Pancreas (tissue), 10 donors: ENCODE measurements at places on chromosomes 12 and 14. TPM values are rescaled to one million over a fixed set of nuclear protein-coding genes. Genes with fewer than 3 reads are reported as not detected.

- peak; percentile 96 for DNase-seq
- H3K27ac ChIP-seq: peak within 1 kb of the TSS; percentile 77
- H3K27me3 ChIP-seq: no peaks in the 10 kb centered on the region
- peaks cover 7% of the 10 kb centered on the region for H3K4me1 ChIP-seq
- peak within 1 kb of the TSS; percentile 57 for H3K4me3 ChIP-seq
These were observed at the start of gene PARP11 for GRCh38 chr12:3872800-3873636. Gene PARP11 (minus strand): TSS chr12:3873399. CDS start chr12:3873229, 170 bp downstream.

DNA sequence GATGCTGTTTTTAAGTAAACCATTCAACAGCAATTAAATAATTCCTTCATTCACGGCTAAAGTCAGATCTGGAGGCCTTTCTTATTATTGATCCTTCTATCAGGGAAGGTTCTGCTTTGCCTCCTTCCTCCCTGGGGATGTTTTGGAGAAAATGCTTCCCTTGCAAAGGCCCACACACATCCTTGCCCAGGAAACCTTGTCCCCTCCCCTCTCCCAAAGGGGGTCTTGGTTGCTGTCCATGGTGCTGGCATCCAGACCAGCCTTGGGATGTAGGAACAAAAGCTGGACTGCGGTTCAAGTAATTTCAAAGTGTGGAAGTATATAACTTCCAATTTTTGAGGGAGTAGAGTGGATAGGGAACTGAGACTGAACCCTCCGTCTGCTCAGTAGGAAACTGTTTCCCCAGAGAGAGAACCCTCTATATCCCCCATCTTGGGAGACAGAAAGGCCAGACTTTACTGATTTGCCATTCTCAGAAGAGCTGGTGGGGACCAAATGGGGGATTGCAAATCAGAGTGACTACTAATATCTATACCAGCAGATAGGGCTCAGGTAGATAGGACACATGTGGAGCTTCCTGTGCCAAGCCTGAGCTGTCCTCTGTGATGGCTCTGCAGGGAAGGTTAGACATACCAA lies 5.6 kb downstream of the MARCHF9 start:
- H3K4me3 ChIP-seq: no peak overlapping the region
- no peak for DNase-seq
- H3K4me1 ChIP-seq: peaks cover 5% of the 10 kb centered on the region
- no peaks in the 10 kb centered on the region for H3K36me3 ChIP-seq

GRCh38 chr12:55720071-55720564 lies at the start of gene RDH5:
Gene RDH5 (plus strand): TSS chr12:55720393. CDS start chr12:55721185, 792 bp downstream.
- no peaks in the 10 kb centered on the region for H3K36me3 ChIP-seq
- DNase-seq: peak; percentile 85
- H3K4me3 ChIP-seq: no peak within 1 kb of the TSS
- H3K27ac ChIP-seq: peak within 1 kb of the TSS; percentile 42
- H3K4me1 ChIP-seq: peaks cover 53% of the 10 kb centered on the region

GRCh38 chr12:121795034-121795968 lies 1.8 kb upstream of the RHOF start:
- H3K27ac ChIP-seq: peak overlapping the region; percentile 75
- H3K36me3 ChIP-seq: no peaks in the 10 kb centered on the region
- peak overlapping the region; percentile 68 for H3K4me3 ChIP-seq
- H3K4me1 ChIP-seq: peaks cover 48% of the 10 kb centered on the region
- DNase-seq: peak; percentile 93

DNA sequence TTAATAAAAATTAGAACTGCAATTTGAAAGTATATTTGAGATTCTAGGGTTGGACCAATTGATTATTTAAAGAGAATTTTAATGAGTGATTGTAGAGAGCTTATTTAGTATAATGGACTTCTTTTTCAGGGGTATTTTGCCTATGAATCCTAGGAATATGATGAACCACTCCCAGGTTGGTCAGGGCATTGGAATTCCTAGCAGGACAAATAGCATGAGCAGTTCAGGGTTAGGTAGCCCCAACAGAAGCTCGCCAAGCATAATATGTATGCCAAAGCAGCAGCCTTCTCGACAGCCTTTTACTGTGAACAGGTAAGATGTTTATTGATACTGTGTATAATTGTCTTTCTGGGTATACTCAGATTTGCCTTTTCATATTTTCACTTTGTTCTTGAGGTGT lies 35.9 kb upstream of the KCNMB4 start:
- no peaks in the 10 kb centered on the region for H3K4me1 ChIP-seq
- no peak overlapping the region for H3K27ac ChIP-seq
- H3K36me3 ChIP-seq: no peaks in the 10 kb centered on the region
- no peaks in the 10 kb centered on the region for H3K27me3 ChIP-seq

- H3K27ac ChIP-seq: no peak overlapping the region
- DNase-seq: no peak
- H3K4me3 ChIP-seq: no peak overlapping the region
These were observed 82.5 kb downstream of the LMO3 start for GRCh38 chr12:16523284-16523950.

DNA sequence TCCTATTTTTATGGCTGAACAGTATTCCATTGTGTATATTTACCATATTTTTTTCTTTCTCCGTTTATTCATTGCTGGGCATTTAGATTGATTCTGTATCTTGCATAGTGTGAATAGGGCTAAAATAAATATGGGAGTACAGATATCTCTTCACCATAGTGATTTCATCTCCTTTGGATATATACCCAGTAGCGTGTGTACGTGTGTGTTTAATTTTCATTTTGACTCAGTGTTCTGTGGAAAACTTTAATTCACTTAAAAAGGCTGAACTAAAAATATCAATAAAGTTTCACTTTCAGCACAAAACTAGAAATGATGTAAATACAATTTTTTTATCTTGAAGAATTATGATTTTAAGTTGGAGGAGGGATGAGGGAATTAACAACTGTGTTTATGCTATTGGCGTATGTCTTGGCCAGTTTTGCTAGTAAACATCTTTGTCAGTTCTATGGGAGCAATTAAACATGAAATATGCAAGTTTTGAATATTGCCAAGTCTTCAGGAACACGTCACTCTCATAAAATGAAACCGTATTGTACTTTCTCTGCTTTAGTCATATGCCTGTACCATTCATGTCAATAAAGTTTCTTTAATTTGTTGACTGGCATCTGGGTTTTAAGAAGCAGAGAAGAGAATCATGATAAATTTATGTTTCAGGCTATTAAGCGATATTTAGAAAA lies 99.8 kb downstream of the PTGER2 start:
- no peak for DNase-seq
- no peaks in the 10 kb centered on the region for H3K27me3 ChIP-seq
- no peaks in the 10 kb centered on the region for H3K36me3 ChIP-seq
- no peaks in the 10 kb centered on the region for H3K4me1 ChIP-seq

DNA sequence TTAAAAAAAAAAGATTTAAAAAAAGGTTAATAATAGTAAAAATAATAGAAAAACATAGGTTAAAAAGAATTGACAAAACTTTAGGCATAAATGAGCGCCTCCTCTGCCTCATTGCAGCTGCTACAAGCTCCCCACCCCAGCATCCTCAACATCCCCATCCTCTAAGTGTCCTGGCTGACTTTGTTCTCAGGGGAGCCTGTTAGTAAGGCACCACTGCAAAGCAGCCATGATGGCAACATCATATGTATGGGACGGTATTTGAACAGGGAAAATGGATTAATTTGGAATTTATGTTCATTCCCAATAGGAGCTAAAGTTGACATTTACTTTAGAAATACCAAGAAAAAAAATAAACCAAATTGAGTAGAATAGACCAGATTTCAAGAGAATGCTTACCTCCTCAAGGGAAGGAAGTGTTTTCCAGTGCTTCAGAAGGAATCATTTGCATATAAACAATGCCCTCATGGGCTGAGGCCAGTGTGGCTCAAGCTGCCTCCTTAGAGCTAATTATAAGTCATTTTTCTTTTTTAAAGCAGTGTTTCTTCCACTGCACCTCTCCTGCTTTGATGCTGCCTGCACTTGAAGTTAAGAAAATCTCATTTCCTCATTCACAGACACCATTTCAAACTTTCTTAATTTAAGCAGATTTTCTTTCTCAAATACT lies 59.6 kb downstream of the DACT1 start:
- no peaks in the 10 kb centered on the region for H3K27me3 ChIP-seq
- H3K4me3 ChIP-seq: no peak overlapping the region
- no peaks in the 10 kb centered on the region for H3K4me1 ChIP-seq
- no peak for DNase-seq
- no peak overlapping the region for H3K27ac ChIP-seq

Gene CCDC184
- 0.61 TPM for polyA plus RNA-seq
